ENCODE measurements at places on chromosomes 7 and 10.

GRCh38 chr10:8721650-8722049 is 667.2 kb downstream of the GATA3 start:
- no peak for DNase-seq

GRCh38 chr10:132397671-132398565 is 918 bp downstream of the PWWP2B start:
- DNase-seq: no peak

DNA sequence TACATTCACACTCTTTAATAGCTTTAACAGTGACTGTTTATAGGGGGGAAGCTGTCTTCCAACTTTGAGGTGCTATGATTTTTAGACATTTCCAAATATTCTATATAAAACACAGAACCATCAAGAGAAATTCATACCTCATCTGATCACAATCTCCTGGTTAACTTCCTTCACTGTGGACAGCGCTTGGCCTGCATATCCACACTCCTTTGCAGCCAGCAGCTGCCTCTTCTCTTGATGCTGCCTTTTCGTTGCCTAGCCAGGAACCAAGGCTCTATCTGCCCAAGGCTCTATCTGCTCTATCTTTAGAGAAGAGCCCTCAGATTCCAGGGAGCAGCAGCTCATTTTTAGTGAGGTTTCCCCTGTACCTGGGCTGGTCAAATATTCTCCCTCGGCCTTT is 252.0 kb downstream of the PTEN start:
- no peak for DNase-seq

DNA sequence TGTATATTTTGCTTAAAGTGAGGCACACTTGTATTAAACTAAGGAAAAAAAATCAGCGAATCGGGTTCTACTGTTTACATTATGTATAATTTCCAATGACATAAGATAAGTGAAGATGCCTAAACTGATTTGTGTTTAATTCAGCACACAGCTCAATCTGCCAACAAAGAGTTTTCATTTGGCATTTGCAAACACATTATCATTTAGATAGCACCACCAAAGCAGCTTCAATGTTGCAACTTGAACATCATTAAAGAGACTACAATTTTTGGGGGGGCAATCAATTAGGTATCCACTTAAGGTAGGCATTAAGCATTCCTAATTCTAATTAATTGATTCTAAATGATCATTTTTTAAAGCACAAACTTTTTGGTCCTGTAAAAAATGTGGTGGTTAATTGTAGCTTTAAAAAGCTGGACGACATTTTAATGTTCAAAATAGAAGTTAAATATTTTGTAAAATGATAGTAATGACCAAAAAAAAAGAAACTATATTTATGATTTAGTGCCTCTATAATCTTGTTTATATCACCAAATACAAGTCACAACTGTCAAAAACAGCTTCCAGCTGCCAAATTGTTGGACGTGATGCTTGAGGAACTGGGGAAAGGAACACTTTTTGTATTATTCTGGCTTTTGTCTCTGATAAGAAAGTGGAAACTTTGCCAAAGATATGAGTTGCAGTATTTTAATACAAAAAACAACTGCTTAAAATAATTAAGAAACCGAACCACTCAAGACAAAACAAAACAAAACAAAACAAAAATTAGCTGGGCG is 57.1 kb downstream of the CYCS start:
- no peak for DNase-seq

DNA sequence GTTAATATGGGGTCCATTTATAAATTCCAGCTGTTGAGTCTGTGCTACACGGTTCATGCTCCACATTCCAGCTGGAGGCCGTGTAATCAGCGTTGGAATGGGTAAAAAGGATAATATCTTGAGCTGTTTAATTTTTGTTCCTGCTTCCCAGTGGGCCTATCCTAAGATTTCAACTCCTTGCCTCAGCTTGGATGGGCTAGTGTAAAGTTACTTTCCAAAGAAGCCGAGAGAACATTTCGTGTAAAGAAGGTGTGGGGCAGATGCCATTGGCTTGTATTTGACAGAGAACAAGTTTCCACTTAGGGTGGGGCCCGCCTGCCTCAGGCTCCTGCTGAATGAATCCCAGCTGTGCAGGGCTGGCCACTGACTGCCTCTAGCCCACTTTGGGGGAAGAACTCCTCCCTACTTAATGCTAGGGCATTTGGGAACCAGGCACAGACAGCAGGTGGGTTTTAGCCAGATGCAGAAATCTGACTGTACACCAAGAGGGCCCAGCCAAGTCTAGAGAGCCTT is 125.9 kb upstream of the LYZL2 start:
- DNase-seq: no peak

DNA sequence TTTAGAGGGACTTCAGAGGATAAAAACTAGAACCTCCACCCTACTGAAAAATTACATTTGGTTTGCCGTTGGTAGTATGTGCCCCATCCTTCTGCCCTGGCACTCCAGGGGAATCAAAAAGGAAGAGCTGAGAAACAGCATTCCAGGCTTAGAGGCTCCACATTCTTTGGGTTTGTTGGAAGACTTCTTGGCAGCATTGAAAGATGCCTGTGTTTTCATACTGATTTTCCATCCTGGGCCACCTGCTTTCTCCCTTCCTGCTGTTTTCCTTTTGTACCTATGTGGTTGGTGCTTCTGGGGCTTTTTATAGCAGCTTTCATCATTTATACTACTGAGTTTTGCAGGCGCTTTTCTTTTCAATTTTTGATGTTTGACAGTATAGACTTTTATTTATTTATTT is 61.7 kb downstream of the AUTS2 start:
- no peak for DNase-seq

- no peak for DNase-seq
These were observed 32.1 kb upstream of the PTPN12 start for GRCh38 chr7:77504951-77505350.

DNA sequence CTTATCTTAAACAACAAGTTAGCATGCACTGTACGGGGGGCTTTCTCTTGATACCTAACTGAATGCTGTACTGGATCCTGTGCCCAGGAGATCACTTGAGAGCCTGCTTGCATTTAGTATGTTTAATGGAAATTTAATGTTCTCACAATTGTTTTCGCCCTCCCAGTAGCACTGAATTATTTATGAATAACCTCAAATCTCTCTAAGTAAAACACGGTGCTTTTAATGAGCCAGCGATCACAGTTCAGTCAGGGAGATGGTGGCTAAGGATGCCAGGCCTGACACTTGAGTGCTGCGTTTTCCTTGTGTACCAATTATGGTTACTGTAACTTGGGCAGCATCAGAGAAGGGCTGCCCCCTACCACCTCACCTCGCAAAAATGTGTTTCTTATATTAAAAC is 115.5 kb upstream of the ADARB2 start:
- no peak for DNase-seq

- no peak for DNase-seq
These were observed 8.9 kb downstream of the AKR1E2 start for GRCh38 chr10:4834898-4835405.

- no peak for DNase-seq
These were observed 281.2 kb upstream of the VSTM2A start for GRCh38 chr7:54260941-54261371.
